ENCODE measurements at places on chromosomes 16 and 17. TPM values are rescaled to one million over a fixed set of nuclear protein-coding genes. Genes with fewer than 3 reads are reported as not detected.

EVPL gene
- not detected for total RNA-seq

JPT1 gene
- total RNA-seq, result 70.5 TPM

KRT31 gene
- total RNA-seq, result not detected

OR3A3 gene
- total RNA-seq, result not detected

GRCh38 chr16:88349903-88350900 lies 32.6 kb upstream of the ZNF469 start:
- DNase-seq, result no peak

GRCh38 chr16:53216798-53217197 lies 162.0 kb downstream of the CHD9 start:
- no peak for DNase-seq

DNA sequence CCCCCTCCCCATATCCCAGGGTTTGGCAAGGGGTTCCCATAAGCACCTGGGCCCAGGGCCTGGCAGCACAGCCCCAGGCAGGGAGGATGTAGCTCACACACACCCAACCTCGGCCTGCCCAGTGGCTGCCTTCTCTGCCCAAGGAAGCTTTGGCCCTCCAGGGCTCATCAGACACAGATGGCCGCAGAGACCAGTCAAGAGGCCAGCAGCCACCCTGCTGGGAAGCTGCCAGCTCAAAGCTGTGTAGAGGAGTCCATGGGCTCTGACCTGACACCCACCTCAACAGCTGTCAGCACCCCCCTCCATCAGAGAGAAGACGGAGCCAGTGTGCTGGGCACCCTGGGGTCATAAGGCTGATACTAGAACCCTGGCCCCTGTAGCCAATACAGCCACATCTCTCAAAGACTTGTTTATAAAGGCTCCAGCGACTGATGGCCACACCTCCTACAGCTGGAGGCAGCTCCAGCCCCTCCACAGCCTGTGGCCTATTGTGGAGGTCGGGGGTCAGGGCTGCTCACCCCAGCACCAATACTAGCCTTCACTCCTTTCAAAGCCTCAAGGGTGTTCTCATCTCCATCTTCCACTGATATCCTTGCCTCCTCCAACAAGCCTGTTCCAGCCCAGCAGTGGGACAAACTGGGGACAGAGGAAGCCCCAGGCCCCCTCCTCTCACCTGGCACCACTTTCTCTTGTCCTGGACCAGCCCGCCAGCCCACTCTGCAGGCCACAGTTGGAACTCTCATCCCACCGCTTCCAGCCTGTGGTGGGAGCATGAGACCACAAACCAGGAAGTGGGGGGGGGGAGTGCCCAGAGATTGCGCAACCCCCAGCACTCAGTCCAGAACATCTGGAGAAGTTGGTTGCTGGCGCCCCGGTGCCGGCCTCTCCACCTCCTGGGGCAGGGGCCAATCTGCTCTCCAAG lies 2.2 kb upstream of the MPG start:
- no peak for DNase-seq

DNA sequence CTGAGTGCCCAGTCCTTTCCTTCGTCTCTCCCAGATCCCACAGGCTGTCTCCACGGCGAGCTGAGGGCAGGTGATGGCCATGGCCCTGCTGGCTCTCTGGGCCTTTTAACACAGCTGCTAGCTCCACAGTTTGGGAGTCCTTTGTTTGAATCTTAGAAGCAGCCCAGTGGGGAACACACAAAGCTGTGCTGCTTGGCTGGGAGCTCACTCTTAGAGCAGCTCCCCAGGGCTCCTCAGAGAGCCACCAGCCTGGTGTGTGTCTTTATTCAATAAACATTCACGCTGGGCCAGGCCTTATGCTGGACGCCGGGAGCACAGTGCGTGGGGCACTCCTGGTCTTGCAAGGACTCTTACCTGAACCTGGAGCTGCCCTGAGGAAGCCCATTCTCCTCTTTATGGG lies 29.7 kb downstream of the WNT3 start:
- no peak for DNase-seq

GRCh38 chr16:65622151-65622550 lies 500.3 kb upstream of the CDH11 start:
- no peak for DNase-seq

DNA sequence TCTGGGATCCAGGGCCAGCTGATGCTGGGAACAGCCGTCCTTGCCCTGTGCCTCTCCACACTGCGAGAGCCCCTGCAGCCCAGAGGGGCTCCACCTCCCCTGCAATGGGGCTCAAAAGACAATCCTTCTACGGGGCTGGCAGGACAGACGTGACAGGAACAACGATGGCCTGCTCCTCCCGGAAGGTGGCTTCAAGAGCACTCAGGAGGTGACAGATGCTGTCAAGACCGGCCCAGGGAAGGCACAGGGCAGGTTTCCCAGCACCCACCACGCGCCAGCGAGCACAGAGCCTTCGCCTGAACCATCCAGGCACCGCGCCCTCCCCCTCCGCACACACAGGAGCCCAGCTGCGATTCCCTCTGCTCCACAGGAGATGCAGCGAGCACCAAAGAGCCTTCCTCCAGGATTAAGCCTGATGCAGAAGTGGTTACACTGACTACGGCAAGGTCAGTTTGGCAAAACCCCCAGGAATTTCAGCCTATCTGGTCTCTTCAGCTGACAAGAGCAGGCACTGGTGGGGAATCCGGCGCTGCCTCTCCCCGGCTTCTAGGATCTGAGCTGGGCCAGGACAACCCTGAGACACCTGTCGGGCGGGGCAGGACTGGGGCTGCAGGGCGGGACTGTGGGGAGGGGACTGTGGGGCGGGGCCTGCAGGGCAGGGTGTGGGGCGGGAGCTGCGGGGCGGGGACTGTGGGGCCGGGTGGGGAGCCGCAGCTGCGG lies 103.4 kb downstream of the ZNF778 start:
- DNase-seq, result no peak
